ENCODE measurements at places on chromosomes 2 and 18.

GRCh38 chr2:233816334-233816733 is 38.0 kb downstream of the HJURP start:
- no peak for DNase-seq

DNA sequence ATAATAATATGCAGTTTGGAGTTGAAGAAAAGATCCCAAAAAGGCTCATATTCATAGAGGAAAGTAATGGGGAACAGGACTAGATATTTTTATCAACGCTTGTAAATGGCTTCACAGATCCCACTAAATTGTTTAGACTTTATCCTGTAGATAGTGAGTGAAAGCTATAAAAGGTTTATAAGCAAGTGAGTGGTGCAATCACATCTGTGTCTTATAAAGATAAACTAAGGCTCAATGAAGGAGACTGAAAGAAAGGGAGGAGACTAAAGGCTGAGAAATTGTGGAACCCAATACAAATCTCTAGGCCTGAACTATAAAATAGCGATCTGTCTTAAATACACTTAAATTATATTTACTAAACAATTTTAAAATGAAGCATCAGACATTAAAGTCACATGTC is 7.7 kb downstream of the SP3 start:
- no peak for DNase-seq

DNA sequence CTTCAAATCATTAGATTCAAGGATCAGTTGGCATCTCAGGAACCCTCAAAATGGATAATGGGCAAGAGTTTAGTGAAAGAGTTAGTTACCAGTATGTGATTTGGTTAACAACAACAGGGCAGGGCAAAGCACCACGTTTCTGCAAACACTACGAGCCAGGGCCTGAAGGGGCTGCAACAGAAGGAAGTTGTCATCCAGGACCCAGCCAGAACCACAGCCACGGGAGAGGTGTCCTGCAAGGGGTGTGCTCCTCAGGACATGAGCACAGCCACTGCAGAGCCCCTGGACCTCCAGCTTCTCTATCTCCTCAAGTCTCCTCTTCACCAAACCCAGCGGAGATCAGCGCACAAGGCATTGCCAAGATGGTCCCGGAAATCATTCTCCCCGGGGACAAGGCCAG is 173.3 kb upstream of the PIEZO2 start:
- no peak for DNase-seq

- DNase-seq: peak; percentile 44
Observed at GRCh38 chr2:233414777-233415570, 60.7 kb downstream of the DGKD start.

DNA sequence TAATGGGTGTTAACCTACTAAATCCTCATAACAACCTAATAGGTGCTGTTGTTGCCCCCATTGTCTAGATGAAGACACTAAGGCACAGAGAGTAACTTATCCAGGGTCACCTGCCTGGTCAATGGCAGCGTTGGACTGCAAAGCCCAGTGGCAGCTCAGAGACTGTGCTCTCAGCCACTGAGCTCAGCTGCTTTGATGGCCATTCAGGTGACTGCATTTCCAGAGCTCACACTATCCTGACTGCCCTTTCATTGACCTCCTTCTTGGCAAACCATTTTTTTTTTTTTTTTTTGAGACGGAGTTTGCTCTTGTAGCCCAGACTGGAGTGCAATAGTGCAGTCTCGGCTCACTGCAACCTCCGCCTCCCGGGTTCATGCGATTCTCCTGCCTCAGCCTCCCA is 115.2 kb downstream of the MAPK4 start:
- DNase-seq: no peak

DNA sequence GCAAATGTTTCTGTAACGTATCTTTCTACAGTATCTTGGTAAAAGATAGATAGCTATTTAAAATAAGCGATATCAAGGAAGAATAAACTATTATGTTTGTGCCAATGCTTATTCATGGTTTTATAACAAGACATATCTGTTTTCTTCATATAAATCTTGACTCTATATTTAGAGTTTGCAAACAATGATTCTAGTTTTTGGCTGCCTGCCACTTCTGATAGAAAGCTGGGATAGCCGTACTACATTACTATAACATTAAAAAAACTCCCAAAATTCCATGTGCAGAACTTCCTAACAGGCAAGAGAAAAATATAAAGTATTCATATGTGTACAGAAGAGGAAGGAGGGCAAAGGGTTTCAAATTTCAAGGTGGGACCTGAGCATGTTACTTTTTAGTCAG is 985.0 kb downstream of the BCL11A start:
- no peak for DNase-seq

- no peak for DNase-seq
Observed at GRCh38 chr2:68466778-68467076, 367 bp downstream of the FBXO48 start.

- DNase-seq: no peak
Observed at GRCh38 chr2:126777620-126777978, 121.1 kb upstream of the TEX51 start.

GRCh38 chr2:9570182-9571060 is 14.8 kb upstream of the ADAM17 start:
- DNase-seq: no peak

- no peak for DNase-seq
Observed at GRCh38 chr2:41967476-41968181, 80.2 kb upstream of the PKDCC start.

GRCh38 chr2:235950473-235950809 is 217.7 kb downstream of the GBX2 start:
- DNase-seq: no peak

GRCh38 chr2:131125195-131125757 is 20.1 kb downstream of the PLEKHB2 start:
- no peak for DNase-seq

DNA sequence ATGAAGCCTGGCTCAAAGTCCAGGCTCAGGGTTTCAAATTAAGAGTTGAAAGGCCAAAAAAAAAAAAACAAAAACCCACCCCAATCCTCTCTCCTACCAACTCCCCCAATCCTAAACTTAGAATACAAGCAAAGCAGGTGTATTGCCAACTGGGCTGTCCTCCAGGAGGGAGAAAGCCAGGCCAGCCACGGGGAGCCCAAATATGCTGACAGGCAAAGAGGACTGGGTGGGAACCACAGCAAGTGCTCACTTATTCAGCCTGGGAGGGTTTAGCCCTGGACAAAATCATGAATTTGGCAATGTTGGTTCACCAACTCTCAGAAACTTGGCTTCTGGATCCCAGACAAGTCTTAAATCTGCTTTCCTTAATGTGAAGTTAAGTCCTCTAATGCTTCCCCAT is 36.5 kb downstream of the GKN2 start:
- no peak for DNase-seq

DNA sequence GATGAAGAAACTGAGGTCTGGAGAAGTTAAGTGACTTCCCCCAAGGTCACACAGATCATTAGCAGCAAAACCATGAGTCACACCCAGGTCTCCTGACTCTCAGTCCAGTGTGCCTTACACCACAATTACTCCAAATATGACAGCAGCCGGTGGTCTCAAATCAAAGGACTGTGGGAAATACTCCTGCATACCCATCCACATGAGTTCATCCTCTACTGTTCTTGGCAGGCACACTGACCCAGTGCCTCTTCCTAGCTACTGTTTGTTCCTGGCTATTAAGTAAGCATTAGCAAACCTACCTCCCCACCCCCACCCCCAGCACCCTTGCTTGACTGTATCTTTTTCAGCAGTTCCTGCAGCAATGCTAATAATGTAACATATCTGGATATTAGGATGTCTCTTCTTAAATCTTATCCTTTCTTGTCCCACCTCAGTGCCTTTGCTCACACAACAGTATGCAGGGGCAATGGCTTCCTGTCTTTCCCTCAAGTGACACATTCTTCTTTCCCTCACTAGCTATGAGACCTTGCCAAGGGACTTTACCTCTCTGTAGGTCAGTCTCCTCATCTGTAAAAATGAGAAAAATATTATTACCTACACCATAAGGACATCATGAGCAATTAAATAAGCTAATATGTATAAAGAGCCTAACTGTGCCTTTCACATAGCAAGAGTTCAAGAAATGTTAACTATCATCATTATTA is 46.2 kb downstream of the FAM98A start:
- DNase-seq: no peak

DNA sequence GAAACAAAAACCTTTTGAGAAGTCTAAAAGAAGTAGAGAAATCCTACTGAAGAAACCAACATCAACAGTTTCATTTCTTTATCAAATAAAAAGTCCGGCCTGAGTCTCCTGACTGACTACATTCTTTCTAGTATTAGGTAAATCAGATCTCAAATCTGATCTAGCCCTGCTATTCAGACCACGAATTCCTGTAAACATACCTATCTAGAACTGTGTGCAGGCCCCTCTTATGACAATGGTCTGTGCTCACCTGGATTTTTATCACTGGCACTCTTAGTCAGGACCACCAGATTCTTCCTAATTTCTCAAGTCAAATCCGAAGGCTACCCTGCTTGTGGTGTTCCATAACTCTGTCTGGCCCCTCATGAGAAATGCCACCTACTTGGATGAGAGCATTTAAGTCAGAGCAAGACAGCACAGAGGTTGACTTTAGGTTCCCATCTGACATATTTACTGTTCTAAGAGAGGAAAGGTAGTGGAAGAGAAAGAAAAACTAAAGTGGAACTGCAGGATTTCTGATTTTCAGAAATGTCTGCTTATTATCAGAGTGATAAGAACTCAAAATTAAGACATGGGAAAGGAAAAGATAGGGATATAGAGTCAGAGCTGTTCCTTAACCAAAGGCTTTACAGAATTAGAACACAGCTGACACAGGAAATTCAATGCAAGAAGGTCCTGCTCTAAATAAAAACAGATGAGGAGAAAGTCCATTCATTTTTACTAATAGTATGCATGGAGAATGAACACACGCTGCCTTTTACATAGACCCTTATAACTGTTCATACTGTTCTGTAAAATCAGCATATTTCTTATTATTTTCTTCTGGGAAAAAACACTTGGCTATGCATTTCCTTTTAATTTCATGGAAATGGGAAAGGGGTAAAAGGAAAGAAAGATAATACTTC is 56.5 kb downstream of the SLC8A1 start:
- DNase-seq: no peak

DNA sequence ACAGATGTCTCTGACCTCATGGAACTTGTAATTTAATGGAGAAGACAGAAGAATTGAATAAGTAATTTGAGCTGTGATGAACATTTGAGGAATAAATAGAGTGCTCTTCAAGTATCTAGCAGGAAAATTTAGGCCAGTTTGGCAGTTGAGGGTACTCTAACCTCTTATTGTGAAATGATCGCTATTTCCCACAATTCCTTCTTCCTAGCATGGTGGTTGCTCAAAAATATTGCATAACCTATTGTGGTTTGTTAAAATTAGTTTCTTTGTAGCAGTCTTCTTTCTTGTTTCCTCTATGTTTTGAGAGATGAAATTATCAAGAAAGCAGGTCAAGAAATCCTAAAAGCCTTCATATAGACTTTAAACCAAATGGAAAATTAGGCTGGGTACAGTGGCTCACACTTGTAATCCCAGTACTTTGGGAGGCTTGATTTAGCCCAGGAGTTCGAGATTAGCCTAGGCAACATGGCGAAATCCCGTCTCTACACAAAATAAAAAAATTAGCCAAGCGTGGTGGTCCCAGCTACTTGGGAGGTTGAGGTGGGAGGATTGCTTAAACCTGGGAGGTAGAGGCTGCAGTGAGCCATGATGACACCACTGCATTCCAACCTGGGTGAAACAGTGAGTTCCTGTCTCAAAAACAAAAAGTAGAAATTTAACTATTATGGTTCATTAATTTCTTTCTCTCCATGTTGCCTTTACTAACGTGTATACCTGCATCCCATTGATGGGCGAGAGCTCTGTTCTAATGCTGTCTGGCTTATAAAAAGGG is 58.7 kb downstream of the RBKS start:
- DNase-seq: no peak

GRCh38 chr2:15834381-15835031 is 105.8 kb upstream of the MYCN start:
- DNase-seq: no peak

DNA sequence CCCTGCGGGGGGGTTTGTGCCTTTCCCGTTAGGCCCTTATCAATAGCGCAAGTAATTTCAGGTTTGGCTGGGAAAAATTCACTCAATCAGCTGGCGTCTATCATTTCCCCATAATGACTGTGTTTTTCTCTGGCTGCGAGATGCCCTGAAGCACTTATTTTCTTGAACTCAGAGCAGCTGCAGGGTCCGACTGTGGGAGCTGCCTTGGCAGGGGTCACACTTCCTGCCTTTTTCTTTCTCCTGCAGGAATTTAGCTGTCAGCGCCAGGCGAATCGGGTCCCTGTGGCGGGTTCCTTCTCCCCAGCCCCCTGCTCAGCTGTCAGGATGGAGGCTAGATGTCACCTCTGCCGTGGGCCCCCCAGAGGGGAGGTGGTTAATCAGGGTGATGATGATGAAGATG is 81.3 kb upstream of the HPCAL1 start:
- DNase-seq: no peak

DNA sequence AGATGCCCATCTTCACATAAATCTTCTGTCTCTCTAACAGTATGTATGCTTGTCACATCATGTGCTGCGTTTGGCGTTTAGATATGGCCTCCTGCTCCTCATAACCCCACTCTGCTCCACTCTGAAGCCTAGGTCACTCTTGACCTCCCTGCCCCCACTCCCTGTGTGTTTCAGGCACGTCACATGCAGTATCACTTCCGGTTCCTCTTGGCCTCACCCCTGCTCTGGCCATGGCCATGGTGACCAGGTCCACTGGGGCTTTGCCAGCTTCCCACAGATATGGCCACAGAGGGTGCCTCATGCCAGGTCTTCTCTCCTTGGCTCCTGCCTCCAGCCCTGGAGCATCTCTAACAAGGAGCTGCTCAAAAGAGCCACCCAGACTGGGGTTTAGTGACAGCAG is 160.0 kb downstream of the RNF152 start:
- DNase-seq: no peak

GRCh38 chr2:49002750-49003149 is 151.6 kb downstream of the FSHR start:
- DNase-seq: no peak

DNA sequence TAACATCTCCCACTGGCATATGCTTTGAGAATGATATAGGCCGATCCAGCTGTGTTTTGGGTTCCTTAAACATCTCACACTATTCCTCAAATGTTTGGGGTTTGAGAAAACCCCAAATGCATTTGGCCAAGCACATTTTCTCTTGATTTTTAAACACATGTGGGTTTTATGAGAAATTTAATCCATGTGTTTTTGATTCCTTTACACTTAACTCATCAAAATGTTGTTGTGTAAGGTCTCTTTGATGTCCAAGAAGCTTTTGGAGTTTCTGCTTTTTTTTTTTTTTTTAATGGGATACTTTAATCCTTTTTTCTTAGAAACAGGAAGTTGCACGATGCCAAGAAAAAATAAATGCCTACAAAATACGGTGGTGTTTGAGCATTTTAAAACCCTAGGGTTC is 339.8 kb upstream of the TCF4 start:
- DNase-seq: no peak
